ENCODE measurements at places on chromosomes 6 and 20. TPM values are rescaled to one million over a fixed set of nuclear protein-coding genes. Genes with fewer than 3 reads are reported as not detected.

The ZNF831 gene
- total RNA-seq, result not detected

The PAK5 gene
- 0.42 TPM for total RNA-seq

The MATN4 gene
- total RNA-seq, result 0.20 TPM

The CCN6 gene
- not detected for total RNA-seq

DNA sequence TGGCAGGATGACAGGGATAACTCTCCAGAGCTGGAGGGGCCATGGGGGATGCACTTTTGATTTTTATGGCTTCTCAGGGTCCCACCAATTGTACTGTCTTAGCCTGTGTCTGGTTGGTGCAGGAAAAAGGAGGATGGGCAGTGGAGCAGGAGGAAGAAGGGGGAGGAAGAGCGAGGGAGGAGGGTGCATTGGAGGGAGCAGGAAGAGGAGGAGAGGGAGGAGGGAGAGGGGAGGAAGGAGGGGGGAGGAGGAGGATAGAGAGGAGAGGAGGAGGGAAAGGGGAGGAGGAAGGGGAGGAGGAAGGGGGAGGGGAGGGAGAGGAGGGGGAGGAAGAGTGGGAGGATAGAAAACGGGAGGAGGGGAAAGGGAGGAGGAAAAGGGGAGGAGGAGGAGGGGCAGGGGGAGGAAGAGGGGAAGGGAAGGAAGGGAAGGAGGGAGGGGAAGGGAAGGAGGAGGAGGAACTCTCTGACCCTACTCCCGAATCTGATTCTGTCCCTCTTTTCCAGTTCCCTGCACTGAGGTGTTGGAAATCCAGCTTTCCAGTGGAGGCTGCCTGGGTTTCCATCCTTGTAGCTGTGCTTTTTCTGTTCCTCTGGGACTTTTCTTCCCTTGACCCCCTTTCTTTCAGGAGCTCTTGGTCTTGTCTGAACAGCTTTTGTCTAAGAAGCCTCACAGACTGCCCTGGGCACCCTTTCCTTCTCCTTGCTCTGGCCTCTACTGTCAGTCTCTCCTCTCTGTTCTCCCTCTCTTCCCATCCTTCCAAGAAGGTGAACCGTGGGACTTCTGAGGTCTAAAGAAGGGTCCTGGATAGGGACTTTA is 149.4 kb downstream of the DHX35 start:
- no peak for DNase-seq

DNA sequence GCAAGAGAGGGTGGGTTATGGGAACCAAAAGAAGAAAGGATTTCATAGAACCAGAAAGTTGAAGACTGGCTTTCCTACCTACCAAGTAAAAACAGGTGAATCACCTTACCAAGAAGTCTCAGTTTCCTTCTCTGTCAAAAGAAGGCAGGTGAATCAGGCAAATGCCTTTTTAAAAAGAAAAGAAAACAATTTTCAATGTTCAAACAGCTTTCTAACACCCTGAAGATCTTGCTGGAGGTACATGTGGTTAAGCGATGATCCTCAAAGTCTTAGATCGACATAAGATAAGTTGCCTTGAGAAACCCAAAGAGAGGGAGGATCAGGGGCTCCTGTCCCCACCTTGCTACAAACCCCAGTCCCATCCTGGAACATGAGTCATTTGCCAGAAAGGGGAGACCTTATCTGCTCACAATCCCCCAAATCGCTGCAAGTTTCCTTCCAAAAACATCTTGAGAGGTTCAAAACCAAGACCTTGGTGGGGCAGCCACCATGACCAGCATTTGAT is 71.6 kb downstream of the NFATC2 start:
- no peak for DNase-seq

- no peak for DNase-seq
Observed at GRCh38 chr6:49454787-49455709, 8.0 kb downstream of the MMUT start.

DNA sequence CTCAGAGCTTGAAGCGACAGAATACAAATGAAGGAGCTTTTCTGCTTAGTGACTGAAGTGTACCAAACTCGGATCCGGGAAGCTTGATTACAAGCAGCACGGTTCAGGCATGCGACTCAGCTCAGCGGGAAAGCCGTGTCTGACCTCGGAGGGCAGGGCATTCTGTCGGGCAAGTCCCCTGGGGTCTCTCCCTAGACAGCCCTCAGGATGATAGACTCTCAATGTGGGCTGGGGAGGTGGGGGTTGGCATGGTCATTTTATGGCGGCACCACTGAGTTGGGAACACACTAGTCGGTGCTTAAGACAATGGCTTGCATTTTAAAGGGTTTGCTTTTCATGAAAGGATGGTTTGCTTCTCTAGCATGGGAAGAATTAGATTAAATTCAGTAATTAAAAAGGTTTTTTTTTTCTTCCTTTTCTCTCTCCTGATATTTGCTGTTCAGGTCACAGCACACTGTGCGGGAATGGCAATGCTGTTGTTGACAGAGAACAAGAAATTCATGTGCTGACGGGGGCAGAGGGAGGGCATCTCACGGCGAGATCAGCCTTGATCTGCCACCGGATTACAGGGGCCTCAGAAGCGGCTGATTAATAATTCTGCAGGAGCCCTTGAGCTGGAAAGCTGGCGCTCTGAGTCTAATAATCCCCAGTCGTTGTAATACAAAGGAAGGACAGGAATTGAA is 80.7 kb upstream of the TRAF3IP2 start:
- DNase-seq, result no peak

- DNase-seq, result peak; percentile 28
Observed at GRCh38 chr6:169993861-169994481, 242.5 kb downstream of the ERMARD start.

DNA sequence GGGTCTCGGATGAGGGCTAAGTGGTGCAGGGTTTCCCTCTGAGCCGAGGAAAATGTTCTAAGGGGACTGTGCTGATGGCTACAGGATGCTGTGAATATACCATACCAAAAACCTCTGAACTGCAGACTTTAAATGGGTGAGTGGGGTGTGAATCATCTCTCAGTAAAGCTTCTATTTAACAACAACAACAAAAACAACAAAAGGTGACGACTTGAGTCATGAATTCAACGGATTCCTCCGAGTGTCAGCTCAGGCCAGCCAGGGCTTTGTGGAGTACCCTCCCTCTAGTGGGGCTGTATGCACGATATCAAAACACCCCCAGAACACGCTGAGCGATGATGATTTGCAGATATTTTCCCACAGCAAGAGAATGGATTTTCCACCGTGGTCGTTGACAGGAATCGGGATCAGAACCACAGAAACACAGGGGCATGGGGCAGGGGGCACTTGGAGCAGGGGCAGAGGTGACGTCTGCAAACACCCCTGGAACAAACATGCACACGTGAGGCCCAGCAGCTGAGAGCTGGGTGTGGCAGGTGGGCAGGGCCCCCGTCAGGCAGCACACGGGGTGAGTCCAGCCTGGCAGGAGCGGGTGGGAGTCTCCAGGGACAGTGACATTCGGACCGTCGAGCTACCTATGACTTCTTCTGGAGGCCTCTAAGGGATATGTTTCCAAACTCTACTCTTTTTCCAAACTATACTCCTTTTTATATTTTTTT is 38.6 kb downstream of the SLC2A4RG start:
- peak; percentile 71 for DNase-seq

DNA sequence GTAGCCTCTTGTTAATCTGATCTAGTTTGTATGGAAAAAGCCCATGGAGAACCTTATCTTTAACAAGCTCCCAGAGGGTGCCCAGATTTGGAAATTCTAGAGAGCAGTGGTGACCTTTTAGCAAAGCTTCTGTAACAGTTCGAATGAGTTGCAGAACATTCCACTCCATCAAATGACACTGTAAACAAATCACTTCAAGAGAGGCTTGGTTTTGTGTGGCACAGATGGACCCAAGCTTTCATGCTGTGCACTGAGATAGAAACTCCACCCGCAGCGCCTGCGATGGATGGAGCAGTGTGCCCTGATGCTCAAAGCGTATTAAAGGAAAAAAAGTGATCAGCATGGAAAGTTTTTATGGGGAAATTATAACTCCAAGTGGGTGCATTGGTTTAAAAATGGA is 55.1 kb upstream of the ISM1 start:
- no peak for DNase-seq
